ENCODE measurements at places on chromosomes 16 and 17.

DNA sequence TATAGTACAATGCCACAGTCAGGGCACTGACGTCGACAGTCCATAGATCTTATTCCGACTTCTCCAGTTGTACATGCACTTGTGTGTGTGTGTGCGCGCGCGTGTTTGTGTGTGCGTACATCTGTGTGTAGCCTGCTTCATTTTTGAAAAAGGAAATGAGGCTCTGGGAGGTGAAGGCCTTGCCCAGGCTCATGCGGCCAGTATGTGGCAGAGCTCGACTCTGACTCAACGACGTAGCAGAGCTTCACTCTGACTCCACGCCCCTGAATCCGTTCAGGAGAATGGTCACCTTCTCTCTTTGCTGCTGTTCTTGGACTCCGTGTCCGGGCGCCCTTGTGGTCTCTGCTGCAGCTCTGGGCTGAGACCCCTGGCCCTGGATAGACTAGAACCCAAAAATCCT lies 81.6 kb upstream of the CIBAR2 start:
- DNase-seq: no peak

DNA sequence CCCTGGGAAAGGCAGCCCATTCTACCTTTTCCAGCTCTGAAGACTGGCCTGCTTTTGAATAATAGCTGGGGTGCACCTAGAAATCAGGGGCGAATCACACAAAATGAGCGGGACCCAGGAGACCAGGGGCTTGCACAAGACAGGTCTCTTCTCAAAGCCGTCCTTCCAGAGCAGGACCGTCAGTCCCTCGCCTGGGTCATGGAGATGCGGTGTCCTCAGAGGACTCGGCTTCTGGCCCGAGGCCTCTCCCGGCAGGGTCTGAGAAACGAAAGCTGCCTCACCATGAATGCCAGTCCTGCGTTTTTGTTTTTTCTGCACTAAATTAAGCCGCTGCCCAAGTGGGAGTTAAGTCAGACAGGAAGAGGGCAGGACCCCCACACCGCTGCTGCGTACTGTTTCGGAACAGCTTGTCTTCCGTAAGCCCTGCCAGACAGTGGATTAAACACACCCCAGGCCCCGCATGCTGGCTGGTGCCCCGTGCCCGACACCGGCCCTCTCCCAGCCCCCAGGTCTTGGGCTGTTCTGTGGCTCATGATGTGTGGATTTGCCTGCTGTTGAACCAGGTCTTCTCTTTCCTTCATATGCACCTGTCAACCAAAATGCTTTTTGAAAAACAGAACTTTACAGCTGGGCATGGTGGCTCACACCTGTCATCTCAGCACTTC lies 142.1 kb upstream of the RPH3AL start:
- no peak for DNase-seq

- DNase-seq: no peak
Observed at GRCh38 chr16:15865742-15866141, 8.9 kb upstream of the MYH11 start.

GRCh38 chr16:27706156-27706865 lies 156.4 kb downstream of the KATNIP start:
- DNase-seq: no peak

GRCh38 chr17:33469911-33470310 lies 176.8 kb upstream of the ASIC2 start:
- no peak for DNase-seq

GRCh38 chr17:49835472-49835871 lies 12.4 kb downstream of the TAC4 start:
- DNase-seq: no peak

- no peak for DNase-seq
Observed at GRCh38 chr16:57945740-57946138, 25.2 kb downstream of the CNGB1 start.

DNA sequence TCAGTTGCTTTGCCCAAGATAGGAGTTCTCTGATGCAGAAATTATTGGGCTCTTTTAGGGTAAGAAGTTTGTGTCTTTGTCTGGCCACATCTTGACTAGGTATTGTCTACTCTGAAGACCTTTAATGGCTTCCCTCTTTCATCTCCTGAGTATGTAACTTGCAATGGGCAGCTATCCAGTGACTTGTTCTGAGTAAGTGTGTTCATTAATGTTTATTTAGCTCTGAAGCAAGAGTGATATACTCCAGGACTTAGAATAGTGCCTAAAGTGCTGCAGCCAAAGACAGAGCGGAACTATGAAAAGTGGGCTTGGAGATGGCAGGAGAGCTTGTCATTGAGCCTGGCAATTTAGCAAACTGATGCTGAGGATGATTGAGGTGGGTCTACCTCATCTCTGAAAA lies 8.8 kb upstream of the TANGO6 start:
- no peak for DNase-seq

DNA sequence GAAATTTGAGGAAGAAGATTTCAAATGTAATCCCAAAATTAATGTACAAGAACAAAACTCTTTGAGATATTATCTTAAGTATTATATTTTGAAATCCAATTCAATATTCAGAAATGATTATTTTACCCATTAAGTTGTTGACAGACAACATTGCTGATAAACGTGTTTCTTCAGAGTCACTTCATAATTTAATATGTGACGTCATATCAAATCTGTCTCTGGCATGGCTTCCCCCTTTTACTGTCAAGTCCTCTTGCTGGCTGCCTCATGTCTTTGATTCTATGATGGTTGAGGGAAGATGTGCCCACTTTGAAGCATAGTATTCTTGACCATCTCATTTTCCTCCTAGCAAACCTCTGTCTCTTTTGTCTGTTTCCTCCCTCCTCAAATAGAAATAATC lies 1257.1 kb upstream of the GOT2 start:
- DNase-seq: no peak

GRCh38 chr17:48491527-48492273 lies 39.1 kb downstream of the HOXB1 start:
- DNase-seq: no peak

- no peak for DNase-seq
Observed at GRCh38 chr17:76266244-76266938, 1.2 kb downstream of the UBALD2 start.

DNA sequence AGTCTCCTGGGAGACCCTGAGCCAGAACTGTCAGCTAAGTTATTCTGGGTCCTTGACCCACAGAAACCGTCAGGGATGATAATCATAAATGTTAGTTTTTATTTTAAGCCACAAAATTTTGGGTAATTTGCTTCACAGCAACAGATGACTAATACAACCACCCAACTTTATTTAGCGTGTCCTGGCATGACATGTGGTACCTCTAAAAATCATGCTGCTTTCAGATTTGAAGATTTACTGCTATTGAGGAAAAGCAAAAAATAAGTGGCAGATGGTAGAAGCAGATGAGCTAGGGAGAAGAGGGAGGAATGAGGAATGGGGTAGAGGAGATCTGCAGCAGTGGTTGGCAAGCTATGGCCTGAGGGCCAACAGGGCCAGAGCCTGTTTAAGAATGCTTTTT lies 90.4 kb downstream of the TMEM100 start:
- no peak for DNase-seq

GRCh38 chr16:9077091-9077809 lies 14.2 kb upstream of the HAPSTR1 start:
- no peak for DNase-seq

GRCh38 chr16:10325783-10326543 lies 59.9 kb upstream of the ATF7IP2 start:
- DNase-seq: no peak

- no peak for DNase-seq
Observed at GRCh38 chr16:69598045-69598444, 32.3 kb downstream of the NFAT5 start.

DNA sequence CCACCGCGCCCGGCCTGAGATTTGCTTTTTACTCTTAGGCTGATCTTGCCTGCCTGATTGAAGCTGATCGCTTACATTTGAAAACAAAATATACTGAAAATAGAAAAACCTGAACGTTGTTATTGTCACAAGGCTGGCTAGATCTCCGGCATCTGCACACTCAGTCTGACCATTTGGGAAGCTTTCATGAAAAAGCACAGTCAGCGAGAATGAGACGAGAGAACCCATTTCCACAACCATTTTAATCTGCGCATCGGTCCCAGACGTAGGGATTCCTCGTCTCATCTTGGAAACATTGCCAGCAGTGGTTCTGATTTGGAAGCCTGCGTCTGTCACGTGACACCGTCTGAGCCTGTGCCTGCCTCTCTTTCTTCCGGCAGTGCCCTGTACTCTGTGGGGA lies 20.9 kb downstream of the SPG7 start:
- DNase-seq: no peak

DNA sequence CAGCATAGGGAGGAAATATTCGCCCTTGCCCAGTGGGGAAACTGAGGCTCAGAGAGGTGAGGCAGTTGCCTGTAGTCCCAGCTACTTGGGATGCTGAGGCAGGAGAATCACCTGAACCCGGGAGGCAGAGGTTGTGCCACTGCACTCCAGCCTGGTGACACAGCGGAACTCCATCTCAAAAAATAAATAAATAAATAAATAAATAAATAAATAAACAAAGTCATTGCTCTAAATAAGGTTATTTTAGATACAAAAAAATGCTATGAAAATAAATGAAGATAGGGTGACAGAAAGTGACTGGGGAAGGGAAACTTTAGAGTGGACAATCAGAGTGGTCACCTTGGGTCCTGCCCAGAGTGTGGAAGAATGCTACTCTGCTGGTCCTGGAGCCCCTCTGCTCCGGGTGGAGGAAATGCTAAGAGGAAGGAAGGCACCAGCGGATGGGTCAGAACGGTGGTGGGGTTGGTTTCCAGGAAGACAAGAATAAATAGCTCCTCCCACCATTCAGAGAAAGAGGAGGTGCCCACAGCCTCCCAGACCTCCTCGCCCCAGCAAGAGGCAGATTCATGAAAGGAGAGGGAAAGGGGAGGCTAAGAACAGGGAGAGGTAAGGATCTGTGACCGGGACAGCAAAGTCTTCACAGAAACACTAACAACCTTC lies 17.6 kb downstream of the TRPV3 start:
- DNase-seq: no peak

- DNase-seq: peak; percentile 59
Observed at GRCh38 chr17:46002311-46002972, 3.4 kb downstream of the STH start.

- no peak for DNase-seq
Observed at GRCh38 chr17:78129351-78130089, 965 bp upstream of the TMC6 start.

DNA sequence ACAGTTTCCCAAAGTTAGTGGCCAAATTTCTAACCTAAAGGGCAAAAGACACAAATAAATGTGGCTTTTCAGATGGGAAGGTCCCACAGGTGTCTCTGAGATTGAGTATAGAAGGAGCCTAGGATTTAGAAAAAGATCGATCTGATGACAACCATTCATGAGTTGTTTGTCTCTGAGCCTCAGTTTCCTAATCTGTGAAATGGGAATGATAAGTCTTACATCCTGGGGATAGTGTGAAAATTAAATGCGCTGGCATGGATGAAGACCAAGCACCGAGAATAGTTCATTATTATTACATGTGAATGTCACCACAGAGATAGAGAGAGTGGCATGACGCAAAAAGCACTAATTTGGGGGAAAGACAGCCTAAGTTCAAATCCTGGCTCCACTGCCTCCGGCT lies 7.2 kb downstream of the CDH5 start:
- DNase-seq: no peak
